ENCODE measurements at places on chromosomes 12 and 14. TPM values are rescaled to one million over a fixed set of nuclear protein-coding genes. Genes with fewer than 3 reads are reported as not detected.

DNA sequence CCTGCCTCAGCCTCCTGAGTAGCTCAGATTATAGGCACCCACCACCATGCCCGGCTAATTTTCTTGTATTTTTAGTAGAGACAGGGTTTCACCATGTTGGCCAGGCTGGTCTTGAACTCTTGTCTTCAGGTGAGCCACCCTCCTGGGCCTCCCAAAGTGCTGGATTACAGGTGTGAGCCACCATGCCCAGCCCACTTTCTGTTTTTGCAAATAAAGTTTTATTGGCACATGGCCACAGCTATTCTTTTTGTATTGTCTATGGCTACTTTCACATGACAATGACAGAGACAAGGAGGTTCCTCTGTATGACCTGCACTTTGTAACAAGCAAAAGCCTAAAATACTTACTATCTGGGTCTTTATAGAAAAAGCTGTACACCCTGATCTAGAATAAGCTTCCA, 19.7 kb upstream of the DIABLO start:
- DNase-seq, result no peak

DNA sequence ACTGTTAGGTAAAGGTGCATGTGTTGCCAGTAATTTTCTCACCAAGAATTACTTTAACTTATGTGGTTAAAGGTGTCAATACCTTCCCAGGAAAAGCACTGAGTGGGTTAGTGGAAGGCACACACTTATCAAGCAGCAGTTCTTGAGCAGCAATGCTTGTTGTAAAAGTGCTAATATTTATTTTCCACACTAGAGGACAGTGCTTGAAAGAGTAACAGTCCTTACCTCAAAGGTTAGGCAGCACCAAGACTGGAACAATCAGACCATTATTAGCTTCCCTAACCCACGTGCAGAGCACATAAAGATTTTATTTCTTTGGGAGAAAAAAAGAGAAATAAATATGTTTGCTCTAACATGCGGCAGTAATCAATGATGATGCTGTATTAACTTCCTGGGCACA, 48.8 kb upstream of the KRR1 start:
- DNase-seq, result no peak

DNA sequence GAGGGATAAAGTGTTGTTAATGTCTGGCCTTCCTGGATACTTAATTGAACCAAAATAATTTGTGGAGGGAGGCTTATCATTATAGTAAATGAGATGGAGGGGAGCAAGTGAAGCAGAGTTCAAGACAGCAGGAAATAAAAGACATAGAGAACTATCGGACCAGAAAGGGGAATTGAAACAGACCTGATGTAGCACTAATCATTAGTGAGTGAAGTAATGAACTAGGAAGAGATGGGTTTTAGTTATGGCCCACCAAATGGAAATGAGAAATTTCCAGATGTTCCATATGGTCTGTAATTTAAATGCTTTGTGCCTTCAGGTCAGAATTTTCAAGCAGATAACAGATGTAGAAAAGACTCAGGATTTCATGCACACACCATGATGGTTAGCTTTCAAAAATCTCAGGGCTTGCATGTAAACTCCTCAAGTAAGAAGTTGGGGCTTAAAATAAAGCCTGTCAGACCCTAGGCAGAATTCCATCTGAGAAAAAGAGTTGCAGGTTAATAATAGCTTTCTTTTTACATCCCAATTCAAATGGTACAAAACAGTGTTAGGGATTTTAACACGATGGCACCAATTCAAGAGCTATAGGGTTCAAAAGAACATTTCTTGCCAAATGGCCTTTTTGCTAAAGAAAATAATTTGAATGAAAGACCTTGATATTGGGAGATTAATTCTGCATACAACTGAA, 355.8 kb downstream of the FSCB start:
- DNase-seq, result no peak

- no peak for DNase-seq
Measured at GRCh38 chr12:109752117-109753053, 38.8 kb downstream of the FAM222A start.

DNA sequence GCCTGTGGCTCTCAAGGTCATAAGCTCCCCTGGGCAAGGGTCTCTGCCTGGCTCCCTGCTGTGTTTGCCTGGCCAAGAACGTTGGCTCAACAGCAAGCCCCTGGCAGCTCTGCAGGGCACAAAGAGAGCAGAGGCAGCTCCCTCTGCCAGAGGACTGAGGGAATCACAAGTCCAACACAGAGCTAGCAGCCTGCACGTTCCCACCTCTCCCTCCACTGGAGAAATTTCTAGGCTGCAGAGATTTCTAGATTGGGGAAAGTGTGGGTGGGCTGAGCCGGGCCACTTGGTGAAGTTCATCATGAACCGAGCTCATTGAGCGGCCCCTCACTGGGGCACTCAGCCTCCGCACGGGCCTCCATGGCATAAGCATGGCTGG, 19.8 kb downstream of the ZFYVE21 start:
- DNase-seq, result no peak

- DNase-seq, result no peak
Measured at GRCh38 chr12:68310370-68310769, 21.8 kb downstream of the MDM1 start.

- no peak for DNase-seq
Measured at GRCh38 chr12:79127271-79127751, 262.7 kb downstream of the SYT1 start.

GRCh38 chr14:105502446-105503295, 11.6 kb downstream of the TEDC1 start:
- DNase-seq, result no peak

- no peak for DNase-seq
Measured at GRCh38 chr14:39859314-39859713, 427.1 kb upstream of the FBXO33 start.

GRCh38 chr14:20499108-20499507, 6.2 kb upstream of the RNASE10 start:
- no peak for DNase-seq

GRCh38 chr12:94121886-94122285, 26.5 kb upstream of the PLXNC1 start:
- no peak for DNase-seq

DNA sequence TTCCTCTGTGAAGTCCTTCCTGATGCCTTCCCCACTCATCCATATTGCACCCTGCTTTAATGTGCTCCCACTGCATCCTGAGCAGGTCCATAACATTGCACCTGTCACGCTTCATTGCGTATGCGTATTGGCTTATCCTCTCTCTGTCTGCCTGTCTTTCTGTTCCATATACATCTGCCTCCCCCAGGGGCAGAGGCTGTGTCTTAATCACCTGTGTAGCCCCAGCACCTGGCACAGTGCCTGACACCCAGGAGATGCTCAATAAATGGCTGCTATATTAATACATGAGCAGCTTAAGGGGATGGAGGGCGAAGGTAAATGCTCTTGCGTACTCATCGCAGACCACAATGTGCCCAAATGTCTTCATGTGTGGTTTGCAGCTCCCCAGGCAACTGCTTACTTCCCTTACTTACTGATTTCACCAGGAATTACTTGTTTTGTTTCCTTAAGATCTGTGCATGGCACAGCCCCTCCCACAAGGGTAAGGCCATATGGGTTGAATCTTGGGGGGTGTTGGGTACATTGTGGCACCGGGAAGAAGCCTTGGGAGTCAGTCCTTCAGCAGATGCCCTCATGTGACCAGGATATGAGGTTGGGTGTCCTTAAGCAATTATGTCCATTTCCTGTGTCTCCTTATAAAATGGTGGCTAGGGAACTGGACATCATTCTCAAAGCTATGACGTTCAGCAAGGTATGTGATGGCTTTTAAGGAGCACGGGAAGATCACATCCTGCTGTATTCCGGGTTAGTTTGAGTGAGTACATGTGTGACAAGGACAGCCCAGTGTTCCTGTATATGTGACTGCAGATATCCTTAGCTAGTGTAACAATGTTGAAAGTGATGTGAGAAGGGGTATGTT, 848 bp upstream of the CPNE6 start:
- DNase-seq, result no peak

DNA sequence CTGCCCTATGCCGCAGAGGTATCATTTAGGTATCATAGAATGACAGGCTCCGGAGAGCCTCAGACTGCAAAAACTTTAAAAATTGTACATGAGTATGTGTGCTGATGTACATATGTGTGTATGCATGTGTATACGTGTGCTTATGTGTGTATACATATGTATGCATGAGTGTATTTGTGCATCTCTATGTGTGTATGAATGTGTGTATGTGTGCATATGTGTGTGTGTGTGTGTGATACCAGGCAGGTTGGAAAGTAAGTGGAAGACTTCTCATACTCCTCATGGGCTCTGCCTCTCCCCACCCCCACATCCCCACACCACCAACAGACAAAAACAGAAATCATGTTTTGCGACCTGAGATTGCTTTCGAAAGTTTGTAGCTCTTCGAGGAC, 621 bp upstream of the TMEM117 start:
- DNase-seq, result no peak

DNA sequence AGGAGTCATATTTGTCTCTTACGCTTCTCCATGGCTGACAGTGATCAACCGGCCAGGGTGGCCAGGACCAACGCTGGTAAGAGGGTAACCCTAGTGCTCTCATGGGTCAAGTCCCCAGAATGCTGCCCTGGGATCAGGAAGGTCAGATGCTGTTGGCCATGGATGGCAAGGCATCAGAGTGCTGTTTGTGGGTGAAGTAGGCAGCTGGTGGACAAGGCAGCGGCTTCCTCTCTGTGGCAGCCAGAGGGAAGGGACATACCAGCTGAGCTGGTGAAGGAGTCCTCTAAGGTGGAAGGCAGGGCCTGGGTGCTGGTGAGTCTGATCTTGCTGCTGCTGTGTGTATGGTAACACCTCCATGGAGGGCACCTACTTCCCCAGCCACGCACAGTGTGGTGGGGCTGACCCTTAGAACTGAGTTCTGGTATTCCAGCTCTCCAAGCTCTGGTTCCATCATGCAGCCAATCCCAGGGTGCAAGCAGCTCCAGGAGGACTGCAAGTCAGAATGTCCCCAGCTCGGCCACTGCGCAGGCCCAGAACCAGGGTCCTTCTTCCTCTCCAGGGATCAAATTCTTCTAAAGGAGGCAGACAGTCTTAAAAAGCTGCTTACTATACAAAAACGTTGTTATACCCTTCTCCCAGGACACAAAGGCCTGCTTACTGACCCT, 13.4 kb upstream of the SMOC1 start:
- DNase-seq, result no peak

DNA sequence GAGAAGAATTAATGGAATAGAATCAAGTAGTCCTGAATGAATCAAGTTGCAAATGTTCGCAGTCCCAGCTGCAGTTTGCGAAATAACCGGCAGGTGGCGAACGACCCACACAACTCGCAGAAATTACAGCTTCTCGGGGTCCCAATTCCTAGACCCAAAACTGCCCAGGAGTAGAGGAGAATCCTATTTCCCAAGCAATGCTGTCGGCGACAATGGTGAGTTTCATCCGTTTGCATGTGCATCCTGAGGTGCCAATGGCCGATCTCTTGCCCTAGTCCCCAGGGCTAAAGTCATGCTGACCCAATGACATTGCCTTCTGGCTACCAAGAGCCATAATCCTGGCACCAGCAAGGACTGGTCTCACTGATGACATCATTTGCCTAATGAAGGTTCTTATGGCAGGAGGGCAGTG, 8.5 kb upstream of the ASCL1 start:
- DNase-seq, result no peak

DNA sequence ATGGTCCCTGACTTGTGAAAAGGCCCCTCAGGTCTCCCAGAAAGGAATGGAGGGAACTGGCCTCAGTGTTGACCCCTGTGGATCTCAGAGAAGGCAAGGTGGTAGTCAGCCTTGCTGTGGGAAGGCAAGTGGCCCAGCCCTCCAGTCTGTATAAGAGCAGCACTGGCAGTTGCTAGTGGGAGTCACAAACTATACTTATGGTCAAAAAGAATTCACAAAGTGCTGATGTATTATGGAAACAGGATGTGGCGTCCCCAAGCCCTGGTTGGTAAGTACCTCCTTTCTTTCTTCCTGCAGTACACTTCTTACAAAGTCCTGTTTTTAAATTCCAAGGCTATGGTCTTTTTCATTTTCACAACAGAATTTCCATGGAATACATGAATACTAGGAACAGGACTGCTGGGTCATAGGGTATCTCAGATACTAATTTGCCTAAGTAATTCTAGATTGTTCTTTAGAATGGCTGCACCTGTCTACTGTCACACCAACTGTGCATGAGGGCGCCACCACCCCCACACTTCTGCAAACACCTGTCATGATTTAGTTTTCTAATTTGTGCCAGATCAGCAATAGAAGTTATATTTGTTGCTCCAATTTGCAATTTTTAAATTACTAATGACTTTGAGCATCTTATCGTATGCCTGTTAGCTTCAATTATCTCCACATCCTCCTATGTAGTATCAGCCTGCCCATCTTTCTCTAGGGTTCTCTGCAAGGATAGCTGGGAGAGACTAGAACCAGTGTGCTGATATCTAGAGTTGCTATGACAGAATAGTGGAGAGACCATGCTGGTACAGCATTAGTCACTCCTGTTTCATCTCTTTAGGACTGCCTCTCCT, 40.7 kb upstream of the TMEM263 start:
- no peak for DNase-seq

DNA sequence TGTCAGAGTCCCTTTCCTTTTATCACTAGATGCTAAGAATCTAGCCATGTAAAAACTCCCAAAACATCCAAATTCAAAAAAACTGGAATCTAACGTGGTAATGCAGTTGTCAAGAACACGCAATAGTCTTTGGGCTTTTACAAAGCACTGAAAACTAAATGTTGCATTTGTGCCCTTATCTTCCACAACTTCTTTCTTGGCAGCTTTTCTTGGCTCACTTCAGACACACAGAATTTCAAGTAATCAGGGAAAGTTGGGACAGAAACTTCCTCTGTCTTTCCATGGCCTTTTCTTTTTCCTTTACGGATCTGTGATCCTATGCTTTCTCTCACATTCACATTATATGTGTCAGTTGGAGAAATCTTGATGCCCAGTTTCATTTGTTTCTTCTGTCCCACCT, 136.0 kb downstream of the CRADD start:
- DNase-seq, result no peak

Gene NDUFA12
- 382 TPM for total RNA-seq

Gene STAT6
- 17.4 TPM for total RNA-seq

Gene PPFIA2
- total RNA-seq, result not detected

Gene A2ML1
- not detected for total RNA-seq

Gene POLE2
- not detected for total RNA-seq

Gene PIK3C2G
- not detected for total RNA-seq

Gene PTPRO
- 0.19 TPM for total RNA-seq

Gene CPM
- 20.5 TPM for total RNA-seq

Gene ACSS3
- total RNA-seq, result 6.7 TPM

Gene KRT74
- total RNA-seq, result not detected

Gene TUBA1A
- 14.7 TPM for total RNA-seq

Gene P2RX2
- not detected for total RNA-seq

Gene RTN1
- 1.4 TPM for total RNA-seq

Gene SCARB1
- total RNA-seq, result 5.4 TPM

Gene IRAK4
- 3.0 TPM for total RNA-seq

Gene KCNC2
- total RNA-seq, result not detected

Gene MON2
- total RNA-seq, result 12.1 TPM

Gene BAG5
- 20.0 TPM for total RNA-seq
